ENCODE measurements at places on chromosomes 1 and 21.
A peak's percentile ranks its signal among the peaks of the same experiment; 100 is the strongest.

- DNase-seq = no peak
Measured at GRCh38 chr1:172885411-172885810, 165.3 kb downstream of the TNFSF18 start.

- DNase-seq = no peak
Measured at GRCh38 chr1:101295209-101295608, 58.4 kb downstream of the S1PR1 start.

GRCh38 chr1:229300099-229300757, 29.3 kb downstream of the RAB4A start:
- no peak for DNase-seq

DNA sequence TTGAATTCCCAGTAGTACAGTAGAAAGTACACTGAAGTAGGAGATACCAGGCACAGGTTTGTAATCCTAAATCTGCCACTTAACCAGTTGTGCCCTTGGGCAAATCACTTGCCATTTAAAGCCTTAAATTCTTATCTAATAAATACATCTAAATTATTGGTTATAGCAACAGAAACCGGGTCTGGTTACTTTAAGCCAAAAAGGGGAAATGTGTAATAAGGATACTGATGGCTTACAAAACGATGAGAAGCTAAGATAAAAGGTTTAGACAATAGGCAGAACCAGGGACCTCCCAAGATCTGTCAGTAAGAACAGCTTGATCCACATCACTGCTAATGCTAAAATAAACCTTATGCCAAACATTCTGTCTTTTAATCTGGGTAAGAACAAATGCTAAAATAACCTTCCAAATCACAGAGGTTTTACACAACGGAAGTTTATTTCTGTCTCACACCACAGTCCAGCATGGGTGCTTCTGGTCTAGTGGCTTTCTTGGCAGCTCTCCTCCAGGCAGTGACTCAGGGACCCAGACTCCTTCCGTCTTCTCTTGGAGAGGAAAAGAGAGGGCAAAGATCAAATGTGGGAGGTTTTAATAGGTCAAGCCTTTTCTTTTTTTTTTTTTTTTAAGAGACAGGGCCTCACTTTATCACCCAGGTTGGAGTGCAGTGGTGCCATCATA, 16.5 kb upstream of the ZMYM1 start:
- peak; percentile 75 for DNase-seq

- peak; percentile 9 for DNase-seq
Measured at GRCh38 chr1:41360074-41360785, 1.0 kb upstream of the FOXO6 start.

- DNase-seq = no peak
Measured at GRCh38 chr1:15932612-15933011, 43.3 kb downstream of the ZBTB17 start.

GRCh38 chr1:171403393-171403792, 81.9 kb upstream of the PRRC2C start:
- DNase-seq = no peak

GRCh38 chr1:7292714-7293419, 478.2 kb upstream of the VAMP3 start:
- DNase-seq = no peak

GRCh38 chr1:41976671-41977070, 57.9 kb upstream of the HIVEP3 start:
- DNase-seq = no peak

GRCh38 chr1:41977326-41977725, 58.6 kb upstream of the HIVEP3 start:
- DNase-seq = no peak

- DNase-seq = peak; percentile 63
Measured at GRCh38 chr1:52332411-52332810, 33.6 kb downstream of the CC2D1B start.

GRCh38 chr21:45401054-45401518, 3.9 kb upstream of the COL18A1 start:
- no peak for DNase-seq

DNA sequence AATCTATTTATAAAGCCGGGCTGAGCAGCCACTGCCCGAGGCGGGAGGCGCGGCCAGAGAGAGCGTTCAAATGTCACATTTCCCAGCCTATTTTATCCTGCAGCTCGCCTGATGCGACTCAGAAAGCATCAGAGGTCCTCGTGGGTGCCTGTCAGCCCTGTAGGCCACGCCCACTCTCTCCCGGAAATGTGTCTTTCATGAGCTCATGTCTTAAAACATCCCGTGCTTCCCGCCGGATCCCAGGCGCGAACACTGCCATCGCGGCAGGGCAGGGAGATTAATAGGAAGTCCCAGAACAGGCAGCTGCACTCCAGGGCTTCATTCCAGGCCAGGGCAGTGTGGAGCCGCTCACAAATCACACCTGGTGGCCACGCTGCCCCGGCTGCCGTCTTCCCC, 117.5 kb downstream of the PRDM16 start:
- no peak for DNase-seq

DNA sequence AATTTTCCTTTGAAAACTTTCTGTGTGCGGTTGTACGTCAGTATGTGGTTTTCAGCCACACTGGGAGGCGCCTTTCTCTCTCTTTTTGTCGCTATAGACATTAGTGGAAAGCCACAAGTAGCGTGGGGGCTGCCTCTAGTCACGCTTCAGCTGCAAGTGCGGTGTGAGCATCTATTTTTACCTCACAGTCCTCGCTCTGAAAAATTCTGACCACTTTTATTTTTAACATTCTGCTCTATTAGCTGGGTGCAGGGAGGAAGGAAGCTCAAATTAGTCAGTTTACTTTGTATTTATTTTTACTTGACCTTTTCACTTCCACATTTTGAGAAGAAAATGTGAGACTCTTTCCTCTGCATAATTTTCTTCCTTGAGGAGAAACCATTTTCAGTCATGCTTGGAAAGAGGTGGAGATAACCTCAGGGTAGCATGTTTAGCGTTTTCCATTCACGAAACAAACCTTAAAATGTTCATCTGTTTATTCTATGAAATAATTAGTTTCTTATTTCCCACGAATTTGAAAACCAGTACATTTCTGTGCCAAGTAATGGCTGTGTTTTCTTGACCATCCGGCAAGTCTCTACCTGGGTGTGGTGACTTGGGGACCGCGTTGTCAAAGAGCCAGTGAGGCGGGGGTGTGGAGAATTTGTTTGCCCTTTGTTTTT, 35.6 kb downstream of the ADARB1 start:
- DNase-seq = peak; percentile 35

- DNase-seq = no peak
Measured at GRCh38 chr1:235864931-235865525, 1.7 kb downstream of the LYST start.

GRCh38 chr1:4003846-4004505, 103.9 kb upstream of the C1orf174 start:
- no peak for DNase-seq

GRCh38 chr1:94061513-94062443, 59.2 kb downstream of the ABCA4 start:
- peak; percentile 55 for DNase-seq

GRCh38 chr1:1420654-1421141, 378 bp downstream of the ANKRD65 start:
- no peak for DNase-seq

DNA sequence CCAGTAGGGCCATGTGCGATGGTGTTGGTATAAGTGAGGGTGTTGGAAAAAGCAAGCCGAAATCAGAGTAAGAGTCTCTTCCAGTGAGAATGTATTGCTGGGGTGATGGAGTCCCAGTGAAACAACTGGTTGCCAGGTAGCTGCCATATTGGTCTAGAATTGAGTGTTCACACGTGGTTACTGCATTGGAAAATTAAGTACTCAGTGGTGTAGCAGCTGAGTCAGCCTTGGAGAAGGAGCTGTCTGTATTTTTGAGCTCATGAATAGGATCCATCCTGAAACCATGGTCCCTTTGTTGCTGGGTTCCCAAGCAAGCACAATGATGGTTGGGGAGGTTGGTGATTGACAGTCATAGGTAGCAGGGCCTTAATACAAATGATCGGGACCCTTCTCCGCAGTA, 235.3 kb downstream of the DYRK1A start:
- no peak for DNase-seq

- no peak for DNase-seq
Measured at GRCh38 chr1:60273185-60273584, 199.6 kb upstream of the C1orf87 start.

- DNase-seq = peak; percentile 32
Measured at GRCh38 chr1:21468599-21468998, 28.7 kb downstream of the NBPF3 start.

GRCh38 chr1:178034676-178035075, 59.2 kb upstream of the RASAL2 start:
- DNase-seq = no peak
